ENCODE measurements at places on chromosomes 13 and 19.

DNA sequence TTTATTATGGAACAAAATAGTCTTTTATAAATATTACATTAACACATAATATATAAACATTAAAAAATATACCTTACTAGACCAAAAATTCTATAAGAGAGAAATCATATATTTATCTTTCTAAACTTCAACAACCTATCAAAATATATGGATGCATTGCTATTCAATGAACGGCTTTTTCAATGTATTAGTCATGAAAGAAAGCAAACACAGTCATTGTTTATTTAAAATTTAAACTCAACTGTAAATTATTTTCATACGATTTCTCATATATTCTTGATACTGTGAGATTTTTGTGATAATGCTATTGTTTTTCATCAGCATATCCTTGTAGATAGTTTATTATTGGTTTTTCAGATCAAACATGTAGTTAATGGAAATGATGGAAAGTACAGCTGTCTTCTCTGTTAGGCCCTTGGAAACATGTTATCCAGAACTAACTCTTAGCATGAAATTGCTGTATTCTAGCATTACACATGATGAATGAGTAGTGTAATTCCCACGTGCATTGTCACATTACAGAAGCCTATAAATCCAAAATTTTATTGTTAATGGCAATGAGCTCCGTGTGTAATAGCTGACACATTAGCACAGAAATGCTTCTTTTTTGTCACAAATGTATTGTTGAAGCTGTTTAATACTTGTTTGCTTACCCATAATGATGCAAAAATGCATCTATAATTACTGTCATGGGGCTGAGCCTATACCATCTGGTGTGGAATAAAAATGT lies 1639.9 kb downstream of the SLITRK5 start:
- DNase-seq = no peak

DNA sequence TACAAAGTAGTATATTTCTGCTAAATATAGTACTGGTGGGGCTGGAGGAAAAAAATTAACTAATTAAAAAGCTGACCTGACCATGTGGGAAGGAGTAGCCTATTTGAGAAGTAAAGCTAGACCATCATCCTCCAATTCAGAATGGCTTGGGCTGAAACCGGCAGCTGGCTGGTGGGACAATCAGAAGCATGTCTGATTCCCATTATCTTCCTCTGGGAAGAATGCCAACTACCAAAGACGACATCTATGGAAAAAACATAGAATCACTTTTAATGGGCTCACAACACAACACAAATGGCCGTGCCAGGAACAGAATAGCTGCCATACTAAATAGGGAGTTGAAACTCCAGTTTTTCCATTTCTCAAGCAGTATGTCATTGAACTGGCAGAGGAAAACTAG lies 120.4 kb upstream of the FREM2 start:
- DNase-seq = no peak

DNA sequence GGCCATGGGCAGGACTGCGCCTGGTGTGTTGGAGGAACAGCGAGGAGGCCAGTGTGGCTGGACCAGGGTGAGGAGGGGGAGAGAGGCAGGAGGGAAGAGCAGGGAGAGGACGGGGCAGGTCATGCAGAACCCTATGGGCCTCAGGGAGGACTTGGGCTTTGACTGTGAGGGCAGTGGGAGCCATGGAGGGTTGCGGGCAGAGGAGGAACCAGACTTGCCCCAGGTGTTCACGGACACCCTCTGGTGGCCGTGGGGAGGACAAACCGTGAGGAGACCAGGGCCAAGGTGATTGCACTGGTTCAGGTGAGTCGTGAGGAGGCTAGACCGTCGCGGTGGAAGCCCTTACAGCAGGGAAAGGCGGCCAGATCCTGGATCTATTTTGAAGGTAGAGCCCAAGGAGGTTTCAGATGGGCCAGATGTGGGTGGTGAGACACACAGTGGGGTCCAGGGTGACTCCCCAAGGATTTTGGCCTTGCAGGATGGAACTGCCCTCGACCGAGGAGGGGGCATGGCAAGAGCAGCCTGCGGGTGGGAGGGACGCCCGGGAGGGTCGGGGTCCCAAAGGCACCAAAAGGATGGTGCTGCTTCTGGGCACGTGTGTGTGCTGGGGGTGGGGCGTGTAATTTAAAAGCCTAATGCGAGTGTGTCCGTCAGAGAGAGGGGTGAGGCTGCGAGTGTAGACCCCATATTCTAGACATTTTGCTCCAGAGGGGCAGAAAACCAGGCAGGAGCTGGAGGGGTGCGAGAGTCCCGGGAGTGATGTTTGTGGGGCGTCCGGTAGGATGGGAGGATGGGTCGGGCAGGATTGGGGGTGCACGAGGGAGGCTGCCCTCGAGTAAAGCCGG lies 2.7 kb upstream of the REXO1 start:
- no peak for DNase-seq

DNA sequence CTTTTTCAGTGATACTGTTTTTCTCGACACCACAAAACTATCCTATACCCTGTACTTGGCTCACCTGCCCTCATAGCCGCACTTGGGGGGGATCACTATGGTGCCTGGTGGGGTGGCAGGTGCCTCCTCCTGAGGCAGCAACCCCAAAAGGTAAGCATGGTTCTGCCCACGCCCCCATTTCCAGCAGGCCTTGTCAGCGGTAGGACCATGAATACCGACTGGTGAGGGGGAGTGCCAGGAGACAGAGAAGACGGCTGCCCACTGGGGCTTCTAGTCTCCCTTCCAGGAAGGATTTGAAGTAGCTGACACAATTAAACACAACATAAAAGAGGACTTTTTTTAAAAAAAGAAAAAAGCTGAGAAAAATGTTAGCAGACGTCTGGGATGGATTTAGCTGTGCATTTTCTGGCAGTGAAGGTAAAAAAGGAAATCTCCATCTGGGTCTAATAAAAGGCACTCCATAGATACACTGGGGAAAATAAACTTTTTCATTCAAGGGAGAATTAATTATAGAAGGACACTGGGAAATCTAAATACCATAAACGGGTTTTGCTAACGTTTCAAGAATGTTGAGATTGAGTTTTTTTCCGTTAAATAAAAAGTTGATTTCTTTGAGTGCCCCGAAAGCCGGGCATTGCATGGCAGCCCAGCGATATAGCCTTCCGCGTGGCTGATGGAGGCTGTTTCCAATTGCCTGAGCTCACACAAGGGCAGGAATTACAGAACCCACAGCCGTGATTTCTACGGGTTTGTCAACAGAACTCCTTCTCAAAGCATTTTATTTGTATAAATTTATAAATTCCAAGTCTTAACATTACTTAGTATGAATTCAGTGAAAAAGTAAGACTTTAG lies 45.1 kb downstream of the ATP11A start:
- DNase-seq = no peak

DNA sequence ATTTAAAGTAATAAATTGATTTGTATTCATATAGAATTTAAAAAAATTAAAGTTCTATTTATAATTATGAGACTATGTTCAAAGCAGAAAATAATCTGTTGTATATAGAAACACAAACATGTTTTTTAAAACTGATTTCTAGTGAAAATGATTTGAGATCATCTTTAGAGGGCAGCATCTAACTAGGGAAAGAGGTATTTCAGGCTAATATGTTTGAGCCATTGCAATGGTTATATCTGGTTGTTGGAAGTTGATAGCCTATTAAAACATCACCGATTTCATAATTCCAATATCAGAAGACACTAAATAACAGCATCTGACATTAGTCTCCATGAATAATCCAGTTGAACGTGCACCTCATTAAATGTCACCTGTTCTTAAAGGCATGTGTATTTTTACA lies 79.8 kb upstream of the SLITRK6 start:
- no peak for DNase-seq

GRCh38 chr19:49502866-49503581 lies 6.8 kb downstream of the RPS11 start:
- DNase-seq = peak; percentile 64

- DNase-seq = no peak
Observed at GRCh38 chr13:32840989-32841713, 175.1 kb upstream of the KL start.

- DNase-seq = peak; percentile 85
Observed at GRCh38 chr19:1243768-1244692, 2.5 kb downstream of the ATP5F1D start.

- no peak for DNase-seq
Observed at GRCh38 chr13:76663592-76664335, 222.4 kb downstream of the KCTD12 start.

Data from NCI-H526 (cell line).